Kidney epithelial cell (primary cell): ENCODE measurements at places on chromosomes 1 and 21.
A peak's percentile ranks its signal among the peaks of the same experiment; 100 is the strongest.

DNA sequence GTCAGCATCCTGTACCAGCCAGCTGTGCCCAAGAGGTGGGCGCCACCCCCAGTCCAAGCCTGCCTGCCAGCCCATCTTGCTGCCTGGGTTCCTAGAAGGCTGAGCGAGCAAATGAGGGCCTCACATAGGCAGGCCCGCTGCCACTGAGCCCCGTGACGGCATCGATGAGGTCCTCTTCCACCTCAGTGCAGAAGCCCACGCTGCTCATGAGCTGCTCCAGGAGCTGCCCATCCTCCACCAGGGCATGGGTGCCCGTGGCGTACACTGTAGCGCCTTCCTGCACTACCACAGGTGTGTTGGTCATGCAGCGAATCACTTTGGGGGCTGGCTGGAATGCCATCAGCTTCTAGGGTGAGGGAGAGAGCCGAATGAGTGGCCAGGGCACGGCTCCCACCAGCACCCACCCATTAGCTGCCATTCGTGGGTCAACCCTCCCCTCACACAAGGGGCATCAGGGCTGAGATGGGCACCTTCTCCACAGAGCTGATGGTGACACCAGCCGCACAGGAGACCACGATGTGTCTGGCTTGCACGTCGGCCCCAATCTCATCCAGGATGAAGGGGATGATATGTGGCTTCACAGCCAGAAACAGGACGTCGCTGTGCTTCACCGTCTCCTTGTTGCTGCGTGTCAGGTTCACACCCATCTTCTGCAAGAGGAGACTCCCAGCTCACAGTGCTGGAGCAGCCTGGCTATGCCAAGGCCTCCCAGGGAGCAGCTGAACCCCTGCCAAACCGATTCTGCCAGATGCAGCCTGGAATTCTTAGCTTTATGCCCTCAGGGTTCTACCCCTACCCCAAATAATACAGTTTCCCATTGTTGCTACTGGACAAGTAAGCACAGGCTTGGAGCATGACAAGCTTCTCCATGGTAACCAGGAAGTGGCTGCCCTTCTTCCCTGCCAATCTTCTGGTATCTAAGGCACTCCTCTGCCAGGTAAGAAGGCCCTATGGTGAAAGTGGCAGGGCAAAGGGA, 2.0 kb downstream of the PYCR2 start:
- DNase-seq = no peak

GRCh38 chr1:23216771-23217420, 406 bp downstream of the HTR1D start:
- no peak for DNase-seq

DNA sequence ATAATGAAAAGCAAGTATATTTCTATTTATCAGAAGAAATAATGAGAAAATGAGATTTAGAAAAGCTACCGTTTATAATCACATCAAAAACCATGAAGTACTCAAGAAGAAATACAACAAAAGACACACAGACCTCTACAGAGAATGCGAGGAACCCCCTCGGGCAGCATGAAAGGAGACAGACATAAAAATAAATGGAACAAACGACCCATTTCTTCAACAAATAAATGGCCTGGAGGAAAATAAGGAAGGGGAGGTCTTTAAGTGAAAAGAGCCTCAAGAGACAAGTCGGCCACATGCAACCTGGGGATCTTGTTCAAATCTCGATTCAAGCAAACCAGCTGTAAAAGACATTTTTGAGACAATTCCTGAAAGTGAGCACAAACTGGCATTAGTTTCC, 6.0 kb downstream of the CFAP74 start:
- no peak for DNase-seq

GRCh38 chr1:229942501-229942900, 124.5 kb upstream of the GALNT2 start:
- DNase-seq = no peak

GRCh38 chr21:42558846-42559245, 45.2 kb downstream of the SLC37A1 start:
- peak; percentile 25 for DNase-seq

- DNase-seq = no peak
Measured at GRCh38 chr1:172421974-172422604, 1.6 kb downstream of the C1orf105 start.

DNA sequence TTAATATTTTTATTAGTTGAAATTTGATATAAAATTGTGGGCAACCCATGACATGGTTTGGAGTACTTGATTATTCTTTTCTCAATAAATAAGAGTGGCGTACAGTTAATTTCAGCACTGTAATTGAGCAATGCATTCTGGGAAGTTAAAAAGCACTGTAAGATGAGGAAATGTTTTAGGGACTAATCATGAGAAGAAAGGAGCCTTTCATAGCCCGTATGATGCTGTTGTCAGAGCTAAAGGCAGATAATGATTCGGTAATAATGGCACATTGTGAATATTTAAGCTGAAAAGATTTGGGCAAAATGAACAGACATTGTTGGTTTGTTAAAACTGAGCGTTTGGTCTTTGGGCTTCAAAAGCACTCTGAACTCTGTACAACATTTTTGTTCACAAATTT, 139.3 kb downstream of the NFIA start:
- no peak for DNase-seq

GRCh38 chr1:54409156-54410142, 3.3 kb upstream of the SSBP3 start:
- no peak for DNase-seq

GRCh38 chr1:164875518-164875917, 316.5 kb downstream of the PBX1 start:
- no peak for DNase-seq

DNA sequence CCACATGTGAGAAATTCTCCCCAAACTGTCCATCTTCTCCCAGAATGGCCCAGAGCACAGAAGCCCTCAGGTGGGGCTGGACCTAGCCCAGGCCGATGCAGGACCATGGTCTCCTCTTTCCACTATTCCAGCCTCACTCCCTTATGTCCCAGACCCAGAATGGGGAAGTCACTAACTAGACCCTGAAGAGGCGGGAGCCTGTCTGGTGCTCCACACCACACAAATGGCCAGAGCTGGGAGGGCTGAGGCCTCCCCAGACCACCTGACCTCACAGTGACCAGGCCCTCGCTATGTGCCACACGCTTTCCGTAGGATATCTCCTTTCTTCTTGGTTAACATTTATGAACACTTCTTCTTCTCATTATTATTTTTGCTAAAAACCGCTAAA, 54.9 kb upstream of the EDN2 start:
- no peak for DNase-seq

DNA sequence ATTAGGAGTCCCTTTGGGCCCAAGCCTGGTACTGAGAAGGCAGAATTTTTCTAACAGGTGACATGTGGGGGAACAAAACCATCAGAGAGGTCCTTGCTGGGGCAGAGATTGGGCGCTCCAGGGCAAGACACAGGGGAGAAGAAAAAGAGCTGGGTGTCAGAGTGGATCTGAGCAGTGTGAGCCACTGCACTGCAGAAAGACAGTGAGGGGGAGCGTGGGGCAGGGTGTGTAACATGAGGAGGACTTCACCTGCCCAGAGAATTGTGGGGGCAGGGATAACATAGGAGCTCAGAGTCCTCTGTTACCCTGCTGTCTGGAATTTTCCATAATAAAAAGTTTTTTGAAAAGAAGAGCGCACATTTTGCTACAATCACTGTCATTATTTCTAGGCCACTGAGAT, 25.5 kb upstream of the CSF3R start:
- no peak for DNase-seq

GRCh38 chr1:205680073-205680851, at the start of gene SLC45A3:
SLC45A3 (minus strand) TSS chr1:205680509; CDS start chr1:205664656, 15,853 bp downstream.
- DNase-seq = no peak

DNA sequence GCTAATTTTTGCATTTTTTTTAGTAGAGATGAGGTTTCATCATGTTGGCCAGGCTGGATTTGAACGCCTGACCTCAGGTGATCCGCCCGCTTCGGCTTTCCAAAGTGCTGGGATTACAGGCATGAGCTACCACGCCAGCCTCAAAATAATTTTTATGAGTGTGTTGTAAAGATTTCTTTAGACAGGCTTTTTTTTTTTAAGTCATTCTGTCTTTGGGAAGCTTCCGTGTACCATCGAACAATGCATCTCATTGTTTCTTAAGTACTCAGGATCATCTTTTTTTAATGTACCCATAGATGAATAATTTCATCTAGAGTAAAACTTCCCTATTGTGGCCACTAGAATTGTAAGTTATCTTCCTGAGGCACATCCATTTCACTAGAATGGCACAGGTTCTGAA, 19.6 kb upstream of the SDC3 start:
- no peak for DNase-seq

DNA sequence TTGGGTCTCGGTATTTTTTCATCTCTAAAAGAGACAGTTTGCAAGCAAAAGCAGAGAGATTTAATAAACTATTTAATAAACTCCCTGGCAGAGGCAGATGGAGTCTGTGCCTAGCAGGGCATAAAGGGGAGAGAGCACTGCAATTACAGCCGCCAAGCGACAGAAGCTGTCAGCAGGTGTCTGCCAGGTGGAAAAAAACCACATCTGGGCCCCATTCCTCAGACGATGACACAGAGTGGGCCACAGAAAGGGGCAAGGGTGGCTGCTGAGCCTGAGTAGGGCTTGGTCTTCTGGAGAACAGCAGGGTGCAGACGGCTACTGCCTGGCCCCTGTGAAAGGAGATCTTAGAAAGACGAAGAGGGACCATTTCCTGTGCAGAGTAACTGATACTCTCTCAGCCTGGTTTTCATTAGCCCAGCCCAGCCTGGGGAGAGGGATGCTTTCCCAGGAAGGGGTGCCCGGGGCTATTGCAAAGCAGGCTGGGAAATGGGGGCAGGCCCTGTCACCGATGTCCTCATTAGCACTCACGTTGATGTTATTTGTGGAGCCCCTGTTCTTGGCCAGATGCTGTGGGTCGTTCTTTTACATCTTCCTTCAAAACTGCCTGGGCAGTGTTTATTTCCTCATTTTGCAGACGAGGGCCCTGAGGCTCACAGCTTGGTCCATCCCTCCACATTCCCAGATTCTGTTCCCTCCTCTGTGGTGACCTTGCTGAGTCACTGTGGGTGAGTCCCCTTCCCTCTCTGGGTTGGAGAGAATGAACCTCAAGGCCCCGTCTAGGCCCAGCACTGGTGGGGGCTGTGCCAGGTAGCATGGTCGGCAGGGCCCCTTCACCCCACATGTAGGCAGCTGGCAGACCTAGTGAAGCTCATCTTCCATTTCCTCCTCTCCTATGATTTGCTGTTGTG, 472.7 kb downstream of the PTPRU start:
- DNase-seq = no peak

DNA sequence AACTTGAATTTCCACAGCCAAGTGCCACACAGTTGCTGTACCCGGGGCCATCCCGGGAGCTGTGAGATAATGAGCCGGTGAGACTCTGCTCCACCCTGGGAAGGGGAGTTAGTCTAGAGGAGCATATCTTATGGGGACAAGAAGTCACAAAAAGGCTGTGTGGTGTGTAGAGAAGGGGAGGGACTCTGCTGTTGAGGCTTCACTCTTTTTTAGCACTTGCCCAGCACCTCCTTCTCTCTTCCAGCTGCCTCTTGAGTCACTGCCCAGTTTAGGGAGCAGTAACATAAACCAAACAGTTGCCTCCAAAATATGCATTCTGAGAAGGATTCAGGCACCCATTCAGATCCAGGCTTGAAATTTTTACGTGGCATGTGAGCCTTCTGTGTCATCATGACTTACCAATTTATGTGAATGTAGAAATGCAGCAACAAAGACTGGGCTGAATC, 744 bp upstream of the WDR26 start:
- DNase-seq = no peak

GRCh38 chr1:98388441-98388840, 273.1 kb upstream of the SNX7 start:
- no peak for DNase-seq
